Naive thymus-derived CD8-positive, alpha-beta T cell (primary cell): ENCODE measurements at places on chromosomes 5 and 9.
A peak's percentile ranks its signal among the peaks of the same experiment; 100 is the strongest.

- DNase-seq: no peak
These were observed 169.1 kb downstream of the CSNK1G3 start for GRCh38 chr5:123681061-123681460.

DNA sequence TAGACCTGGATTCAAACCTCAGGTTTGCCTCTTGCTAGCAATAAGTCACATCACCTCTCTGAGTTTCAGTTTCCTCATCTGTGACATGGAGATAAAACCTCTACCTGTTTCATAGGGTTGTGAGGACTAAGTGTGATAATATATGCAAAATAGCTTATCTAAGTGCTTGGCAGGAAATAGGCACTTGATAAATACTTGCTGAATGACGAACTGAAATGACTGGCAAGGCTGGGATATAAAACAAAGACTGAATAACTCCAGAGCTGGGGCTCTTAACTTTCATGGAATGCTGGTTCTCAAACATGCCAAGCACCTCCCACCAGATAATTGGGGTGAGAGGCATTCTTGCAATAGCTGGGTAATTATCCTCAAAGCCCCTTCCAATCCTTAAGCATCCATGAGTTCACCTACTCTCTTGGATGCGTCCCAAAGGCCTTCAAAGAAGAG, 87.6 kb downstream of the ADRB2 start:
- no peak for DNase-seq

- DNase-seq: no peak
These were observed 2.9 kb downstream of the KCNV2 start for GRCh38 chr9:2720179-2720654.

- no peak for DNase-seq
These were observed 280.6 kb upstream of the EFNA5 start for GRCh38 chr5:107951309-107951708.

DNA sequence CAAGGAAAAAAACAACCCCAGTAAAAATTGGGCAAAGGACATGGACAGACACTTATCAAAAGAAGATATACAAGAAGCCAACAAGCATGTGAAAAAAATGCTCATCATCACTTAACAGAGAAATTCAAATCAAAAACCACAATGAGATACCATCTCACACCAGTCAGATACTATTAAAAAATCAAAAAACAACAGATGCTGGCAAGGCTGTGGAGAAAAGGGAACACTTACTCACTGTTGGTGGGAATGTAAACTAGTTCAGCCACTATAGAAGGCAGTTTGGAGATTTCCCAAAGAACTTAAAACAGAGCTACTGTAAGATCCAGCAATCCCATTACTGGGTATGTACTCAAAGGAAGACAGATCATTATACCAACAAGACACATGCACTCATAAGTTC, 157.4 kb downstream of the EDIL3 start:
- no peak for DNase-seq

- no peak for DNase-seq
These were observed 1809.2 kb upstream of the ACO1 start for GRCh38 chr9:30575218-30575617.

GRCh38 chr9:79104951-79105350, 466.8 kb upstream of the TLE4 start:
- no peak for DNase-seq

DNA sequence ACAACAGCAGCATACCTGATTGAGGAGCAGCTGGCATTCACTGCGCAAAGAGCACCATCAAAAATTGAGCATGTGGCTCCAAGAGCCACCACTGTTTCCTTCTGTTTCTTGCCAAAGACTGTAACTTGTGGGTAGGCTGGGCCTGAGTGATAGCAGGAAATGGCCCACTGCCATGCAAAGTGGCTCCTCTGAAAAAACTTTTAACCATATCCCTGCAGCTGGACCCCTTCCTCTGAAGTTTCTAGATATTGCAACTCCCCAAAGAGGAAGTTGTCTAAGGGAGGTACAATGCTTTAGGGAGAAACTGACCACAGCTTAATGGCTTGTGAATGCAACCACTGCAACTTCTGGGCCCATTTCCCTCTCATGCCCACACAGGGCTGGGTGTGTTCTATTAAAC, 355.4 kb upstream of the PDE4D start:
- no peak for DNase-seq

- DNase-seq: peak; percentile 32
These were observed 781 bp downstream of the FOXD1 start for GRCh38 chr5:73447530-73448462.

GRCh38 chr5:83988293-83988685, 267.6 kb upstream of the HAPLN1 start:
- DNase-seq: no peak

- DNase-seq: no peak
These were observed 9.9 kb upstream of the PHYHD1 start for GRCh38 chr9:128910906-128911305.

- no peak for DNase-seq
These were observed 8.0 kb downstream of the RNF44 start for GRCh38 chr5:176529116-176529740.

DNA sequence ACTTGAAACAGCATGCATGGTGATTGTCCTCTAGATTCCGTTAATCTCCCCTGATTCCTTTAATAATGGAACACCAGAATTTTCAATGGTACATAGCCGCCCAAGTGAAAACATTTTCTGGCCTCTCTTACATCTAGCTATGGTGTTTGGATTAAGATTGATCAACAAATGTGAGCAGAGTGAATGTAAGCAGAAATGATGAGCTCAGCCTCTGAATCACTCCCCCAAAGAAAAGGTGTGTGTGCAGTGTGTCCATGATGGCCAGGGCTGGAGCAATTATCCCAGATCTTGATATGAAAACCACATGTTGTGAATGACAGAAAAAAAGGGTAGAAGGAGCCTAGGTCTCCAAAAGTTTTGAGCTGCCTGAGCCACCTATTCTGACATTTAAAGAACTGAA, 55.3 kb downstream of the OR2K2 start:
- DNase-seq: no peak

DNA sequence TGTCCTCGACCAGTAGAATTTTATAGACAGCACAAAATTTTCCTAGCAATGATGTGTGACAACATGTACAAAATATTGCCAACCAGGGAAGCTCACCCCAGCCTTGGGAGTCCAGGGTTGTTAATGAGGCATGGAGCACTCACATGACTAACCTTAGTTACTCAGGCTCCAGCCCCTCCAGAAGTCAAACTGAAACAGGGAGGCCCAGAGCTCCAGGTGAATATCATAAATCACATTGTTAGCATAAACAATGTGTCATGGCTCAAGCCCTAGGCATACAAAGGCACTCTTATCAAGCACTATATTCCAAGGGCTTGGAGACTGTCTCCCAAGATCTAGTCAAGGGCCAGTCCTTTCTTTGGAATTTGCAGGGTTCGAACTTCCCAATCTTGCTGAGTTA, 44.4 kb downstream of the TNFAIP8 start:
- no peak for DNase-seq

- no peak for DNase-seq
These were observed at the start of gene SNCAIP for GRCh38 chr5:122311961-122312590. SNCAIP (plus strand) TSS chr5:122312237; CDS start chr5:122391135, 78,898 bp downstream.

DNA sequence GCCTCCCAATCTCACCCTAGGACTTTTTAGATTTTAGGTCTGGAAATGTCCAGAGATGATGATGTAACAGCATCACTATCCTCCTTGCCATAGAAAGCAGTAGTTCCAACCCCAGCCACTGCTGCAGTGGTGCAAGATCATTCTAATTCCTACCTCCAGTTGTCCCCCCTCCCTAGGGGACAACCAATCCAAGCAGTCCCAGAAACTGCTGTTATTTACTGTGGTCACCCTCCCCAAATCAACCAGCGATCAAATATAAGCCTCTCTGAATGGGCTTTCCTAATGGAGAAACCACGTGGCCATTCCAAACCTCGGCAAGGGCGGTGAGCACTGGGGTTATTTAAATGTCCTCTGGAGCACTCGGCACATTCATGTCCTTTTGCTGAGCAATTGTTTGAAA, 159.8 kb downstream of the SLF1 start:
- DNase-seq: no peak

DNA sequence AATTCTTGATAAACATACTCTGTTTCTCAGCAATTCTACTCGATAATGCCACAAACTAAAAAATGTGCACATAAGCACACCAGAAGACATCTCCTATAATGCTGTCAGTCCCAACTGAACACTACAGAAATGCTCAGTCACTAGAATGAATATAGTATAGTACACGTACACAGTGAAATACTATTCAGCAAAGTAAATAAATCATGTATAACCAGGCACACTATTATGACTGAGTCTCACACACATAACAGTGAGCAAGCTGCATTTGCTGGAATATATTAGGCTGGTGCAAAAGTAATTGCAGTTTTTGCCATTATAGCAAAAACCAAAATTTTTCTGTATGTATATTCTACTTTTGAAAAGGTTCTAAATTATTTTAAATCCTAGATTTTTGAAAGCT, 310.2 kb downstream of the CTNND2 start:
- no peak for DNase-seq

- no peak for DNase-seq
These were observed 38.1 kb upstream of the SARDH start for GRCh38 chr9:133775951-133776905.

DNA sequence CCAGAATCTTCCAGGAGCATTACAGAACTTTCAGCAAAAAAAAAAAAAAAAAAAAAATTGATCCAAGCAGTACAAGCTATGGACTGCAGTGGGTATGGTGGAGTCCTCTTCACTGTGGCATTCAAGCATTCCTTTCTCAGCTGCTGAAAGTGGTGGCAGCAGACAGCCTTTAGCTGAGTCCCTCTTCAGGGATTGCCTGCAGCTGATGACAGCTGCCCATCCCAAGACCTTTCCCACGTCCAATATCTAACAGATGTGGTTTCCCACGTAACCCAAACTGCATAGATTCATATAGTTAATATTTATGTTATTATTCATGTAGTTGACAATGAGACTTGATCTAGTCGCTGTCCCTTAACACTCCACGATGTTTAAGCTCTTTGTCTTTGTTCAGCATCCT, 475.9 kb downstream of the TLE1 start:
- DNase-seq: no peak

GRCh38 chr9:21968331-21969010, 25.7 kb downstream of the CDKN2A start:
- DNase-seq: no peak

GRCh38 chr9:110206389-110206788, 1.6 kb downstream of the C9orf152 start:
- DNase-seq: no peak

DNA sequence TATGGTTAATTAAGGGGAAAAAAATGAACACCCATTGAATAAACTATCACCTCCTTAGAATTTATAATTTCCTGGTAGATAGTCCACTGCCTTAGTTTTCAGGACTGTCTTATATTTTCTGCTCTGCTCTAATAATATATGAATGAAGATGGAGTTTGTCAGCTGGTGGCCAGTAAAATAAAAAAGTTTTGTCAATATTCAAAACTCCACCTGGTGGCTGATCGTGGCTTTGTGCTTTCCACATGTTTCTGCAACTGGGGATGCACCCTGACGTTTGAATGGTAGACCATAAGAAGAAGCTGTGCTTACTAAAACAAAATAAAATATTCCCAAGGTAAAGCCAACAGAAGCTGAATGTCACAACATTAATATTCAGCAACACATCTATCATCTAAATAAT, 286.6 kb upstream of the IZUMO3 start:
- DNase-seq: no peak

GRCh38 chr9:87840134-87840533, 42.5 kb upstream of the SPATA31E1 start:
- no peak for DNase-seq

DNA sequence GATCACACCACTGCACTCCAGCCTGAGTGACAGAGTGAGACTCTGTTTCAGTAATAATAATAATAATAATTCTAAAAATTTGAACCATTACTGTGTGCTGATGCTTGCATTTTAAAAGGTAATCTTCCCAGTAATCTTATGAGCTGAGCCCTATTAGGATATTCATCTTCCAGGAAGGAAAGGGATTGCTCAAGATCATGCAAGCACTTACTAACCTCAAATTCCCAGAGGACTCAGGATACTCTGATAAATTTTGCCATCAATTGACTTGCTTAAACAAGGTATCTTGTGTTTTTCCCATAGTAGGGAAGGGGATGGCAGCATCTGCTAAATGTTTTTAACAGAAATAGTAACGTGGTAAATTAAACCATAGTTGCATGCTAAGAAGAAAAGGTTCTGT, 176.4 kb upstream of the MRPS30 start:
- no peak for DNase-seq

GRCh38 chr9:92270511-92270910, 23.0 kb downstream of the IARS1 start:
- no peak for DNase-seq

DNA sequence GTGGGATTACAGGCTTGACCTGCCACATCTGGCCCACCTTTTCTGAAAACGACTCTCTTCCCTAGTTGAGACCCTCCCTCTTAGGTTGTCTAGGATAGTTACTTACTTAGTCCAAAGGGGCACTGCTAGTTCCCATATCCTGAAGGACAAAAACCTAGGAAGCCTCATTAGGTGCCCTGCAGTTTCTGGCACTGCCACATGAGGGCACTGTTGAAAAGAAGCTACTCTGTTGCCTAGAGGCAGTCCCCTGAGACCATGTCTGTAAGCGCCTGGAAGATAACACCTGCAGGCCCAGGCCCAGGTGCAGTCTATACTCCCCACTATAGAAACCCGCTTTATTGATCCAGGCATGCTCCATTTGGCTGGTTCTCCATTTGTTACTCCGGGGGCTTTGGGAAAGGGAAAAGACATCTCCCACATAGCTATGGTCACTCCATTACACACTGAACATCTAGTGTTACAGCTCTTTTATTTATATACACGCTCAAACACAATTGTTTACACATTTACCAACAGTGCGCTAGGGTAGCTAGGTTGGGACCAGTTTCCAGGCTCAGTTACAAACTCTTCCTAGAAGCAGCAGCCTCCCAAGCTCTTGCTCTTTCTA, 73.4 kb upstream of the PPARGC1B start:
- no peak for DNase-seq

- DNase-seq: no peak
These were observed 27.6 kb upstream of the TSLP start for GRCh38 chr5:111043712-111044506.

DNA sequence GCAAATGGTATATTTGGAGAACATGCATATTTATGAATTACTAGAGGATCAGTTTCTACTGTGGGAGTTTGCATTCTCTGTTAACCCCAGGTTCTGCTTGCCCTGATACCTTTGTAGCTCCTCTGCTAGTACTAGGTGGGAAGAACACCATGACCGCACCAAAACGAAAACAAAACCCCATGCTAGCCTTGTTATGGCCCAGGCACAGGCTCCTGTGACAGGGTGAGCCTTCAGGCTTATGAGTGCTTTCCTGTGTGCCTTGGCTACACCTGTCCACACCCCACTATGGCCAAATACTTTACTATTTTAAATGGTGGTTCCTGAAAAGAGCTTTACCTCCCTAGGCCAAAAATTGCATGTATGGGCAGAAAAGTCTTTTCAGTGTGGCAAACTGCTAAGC, 94.8 kb downstream of the PPIC start:
- DNase-seq: no peak

GRCh38 chr9:96052686-96053085, 177.2 kb downstream of the ERCC6L2 start:
- DNase-seq: no peak

DNA sequence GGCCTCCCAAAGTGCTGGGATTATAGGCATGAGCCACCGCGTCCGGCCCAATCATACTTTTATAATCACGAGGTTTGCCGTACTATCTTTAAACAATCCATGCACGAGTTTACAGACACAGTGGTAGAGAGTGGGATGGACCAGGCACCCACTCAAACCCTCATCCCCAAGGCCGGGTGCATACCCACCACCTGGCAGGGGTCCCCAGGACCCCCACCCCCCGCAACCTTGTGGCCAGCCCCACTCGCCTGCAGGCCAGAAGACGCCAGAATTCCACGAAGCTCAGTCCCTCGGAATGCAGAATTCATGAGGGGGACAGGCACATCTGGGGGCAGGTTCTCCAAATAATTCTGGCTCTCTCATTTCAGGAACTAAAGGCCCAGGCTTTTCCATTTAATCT, 17.1 kb downstream of the NACC2 start:
- no peak for DNase-seq
